CD4-positive, alpha-beta T cell treated with Interleukin-4 for 1 hour (primary cell): ENCODE measurements at places on chromosomes 6 and 20.
A peak's percentile ranks its signal among the peaks of the same experiment; 100 is the strongest.

- DNase-seq: no peak
These were observed 454.3 kb downstream of the PREX1 start for GRCh38 chr20:48373555-48373934.

DNA sequence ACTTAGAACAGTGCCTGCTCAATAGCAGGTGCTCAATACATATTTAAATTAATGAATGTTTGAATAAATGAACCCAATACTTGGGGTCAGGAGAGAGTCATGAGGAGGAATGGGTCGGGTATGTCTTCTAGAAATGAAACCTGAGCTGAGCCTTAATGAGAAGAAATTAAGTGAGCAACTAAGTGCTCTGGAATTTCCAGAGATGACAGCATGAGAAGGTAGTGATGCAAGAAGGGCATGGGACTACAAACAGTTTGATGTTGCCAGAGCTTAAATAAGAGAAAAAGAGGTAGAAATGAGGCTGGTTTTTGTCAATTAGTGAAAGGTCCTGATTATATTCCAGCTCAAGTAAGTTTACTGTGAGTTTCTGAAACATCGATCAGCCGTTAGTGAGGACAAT is 82.9 kb downstream of the PDE10A start:
- DNase-seq: no peak

- DNase-seq: no peak
These were observed 114.8 kb upstream of the CD93 start for GRCh38 chr20:23200914-23201313.

GRCh38 chr6:163698086-163698485 is 283.6 kb downstream of the QKI start:
- DNase-seq: no peak

GRCh38 chr6:118469468-118469867 is 78.6 kb upstream of the PLN start:
- DNase-seq: no peak

GRCh38 chr6:26569433-26569764 is 27.4 kb upstream of the ABT1 start:
- DNase-seq: no peak

- no peak for DNase-seq
These were observed 3.4 kb upstream of the ZNF217 start for GRCh38 chr20:53597030-53597482.

DNA sequence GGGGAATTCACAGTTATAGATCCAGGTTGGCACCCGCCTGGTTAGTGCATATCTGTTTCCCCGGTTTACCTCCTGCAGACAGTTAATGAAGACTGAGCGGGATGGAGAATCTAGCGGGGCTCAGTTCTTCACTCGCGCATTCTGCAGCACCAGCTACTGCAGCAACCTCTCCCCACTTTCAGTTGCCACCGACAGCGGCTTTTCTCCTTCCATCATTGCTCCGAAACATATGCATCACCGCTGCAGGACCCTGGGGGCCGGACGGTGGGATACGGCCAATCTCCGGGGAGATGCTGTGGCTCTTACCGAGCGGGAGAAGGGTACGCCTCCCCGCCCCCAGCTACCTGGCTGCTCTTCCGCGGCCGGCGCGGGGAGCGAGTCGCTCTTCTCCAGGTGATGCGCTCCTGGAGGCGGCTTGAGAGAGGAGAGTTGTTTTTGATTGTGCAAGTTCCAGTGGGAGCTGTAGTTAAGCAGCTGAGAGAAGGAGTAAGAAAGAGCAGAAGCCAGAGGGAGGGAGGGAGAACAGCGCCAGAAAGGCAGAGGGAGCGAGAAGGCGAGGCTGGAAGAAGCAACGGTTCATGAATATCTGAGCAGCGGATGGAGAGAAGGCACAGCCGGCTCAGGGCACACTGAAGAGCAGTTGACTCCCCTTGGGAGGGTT is at the start of gene SGK1:
TSS of gene SGK1 (minus strand) at position 642 of the 661 bp plus-strand sequence. CDS start 652 bp downstream, outside the sequence.
- DNase-seq: peak; percentile 24

GRCh38 chr20:52913650-52914387 is 58.3 kb upstream of the TSHZ2 start:
- no peak for DNase-seq

DNA sequence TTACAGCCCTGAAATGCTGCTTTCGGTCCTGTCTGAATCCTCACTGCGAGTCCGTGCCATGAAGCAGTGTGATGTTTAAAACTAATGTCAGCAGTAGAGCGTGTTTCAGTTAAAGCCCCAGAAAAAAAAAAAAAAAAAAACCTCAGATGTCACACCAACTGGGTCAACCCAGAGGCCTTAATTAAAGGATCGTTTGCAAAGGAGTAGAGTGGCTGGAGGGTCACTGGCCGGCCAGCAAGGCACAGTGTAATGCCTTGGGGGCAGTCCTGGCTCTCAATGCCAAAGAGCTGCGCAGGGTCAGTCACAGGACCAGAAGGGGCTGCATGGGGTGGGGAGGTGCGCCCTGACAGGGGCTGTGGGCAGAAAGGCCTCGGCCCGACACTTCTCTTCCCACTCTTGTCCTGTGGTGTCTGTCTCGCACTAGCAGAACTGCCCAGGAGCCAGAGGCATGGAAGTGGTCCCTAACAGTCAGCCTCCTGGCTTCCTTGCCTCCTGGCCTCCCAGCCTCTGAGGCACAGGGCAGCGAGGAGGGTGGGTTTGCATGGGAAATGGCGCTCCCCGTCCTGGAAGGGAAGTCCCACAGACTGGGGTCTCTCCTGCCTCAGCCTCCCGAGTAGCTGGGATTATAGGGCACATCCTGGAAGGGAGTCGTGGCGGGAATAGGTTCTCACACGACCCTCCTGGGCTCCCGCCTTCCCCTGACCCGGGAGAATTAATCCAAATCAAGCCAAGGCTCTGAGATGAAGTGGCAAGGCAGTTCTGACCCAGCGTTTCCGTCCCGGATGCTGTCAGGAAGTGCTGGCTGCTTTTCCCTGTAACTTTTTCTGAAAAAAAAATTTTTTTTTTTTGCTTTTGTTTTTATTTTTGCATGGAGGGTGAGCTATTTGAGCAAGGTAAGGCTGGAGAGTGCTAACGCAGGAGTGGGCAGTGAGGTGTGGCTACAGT is 53.7 kb upstream of the MPC1 start:
- DNase-seq: no peak

- DNase-seq: no peak
These were observed 10.7 kb upstream of the SERPINB9 start for GRCh38 chr6:2913621-2914317.

GRCh38 chr6:72040111-72040510 is 153.8 kb downstream of the RIMS1 start:
- no peak for DNase-seq

DNA sequence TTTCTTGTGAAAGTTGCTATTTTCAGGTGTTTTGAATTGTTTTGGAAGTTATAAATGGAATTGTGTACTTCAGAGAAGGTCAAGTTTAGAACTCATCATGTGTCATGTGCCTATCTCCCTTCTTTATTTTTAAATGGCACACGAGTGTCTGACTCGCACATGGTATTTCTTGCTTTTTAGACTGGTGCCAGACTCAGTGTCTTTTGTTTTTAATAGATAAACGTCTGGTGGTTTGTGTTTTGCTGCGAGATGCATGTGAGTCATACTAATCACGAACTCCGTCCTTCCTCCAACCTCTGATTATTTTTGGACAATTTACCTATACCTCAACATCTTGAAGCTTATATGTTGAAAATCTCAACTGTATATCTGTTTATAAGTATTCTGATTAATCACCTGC is 292.1 kb downstream of the CDKAL1 start:
- no peak for DNase-seq

DNA sequence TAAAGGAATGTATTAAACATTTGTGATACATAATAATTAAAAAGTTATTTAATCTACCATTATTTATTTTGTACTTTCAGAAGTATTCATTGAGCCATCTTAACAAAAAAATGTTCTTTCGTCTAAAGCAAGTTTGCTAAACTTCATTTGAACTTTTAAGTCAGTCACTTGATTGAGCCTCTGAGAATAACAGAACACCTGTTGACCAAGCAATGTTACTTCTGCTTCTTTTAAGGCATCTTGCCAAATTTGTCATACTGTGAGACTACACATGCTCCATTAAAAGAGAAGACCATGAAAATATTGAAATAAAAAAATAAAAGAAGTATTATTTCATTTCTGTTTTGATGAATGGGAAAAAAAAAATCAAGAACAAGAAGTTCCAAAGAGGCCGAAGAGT is 141.8 kb upstream of the BMP5 start:
- no peak for DNase-seq

- DNase-seq: peak; percentile 75
These were observed 169.3 kb upstream of the ZNF337 start for GRCh38 chr20:25865715-25866656.

DNA sequence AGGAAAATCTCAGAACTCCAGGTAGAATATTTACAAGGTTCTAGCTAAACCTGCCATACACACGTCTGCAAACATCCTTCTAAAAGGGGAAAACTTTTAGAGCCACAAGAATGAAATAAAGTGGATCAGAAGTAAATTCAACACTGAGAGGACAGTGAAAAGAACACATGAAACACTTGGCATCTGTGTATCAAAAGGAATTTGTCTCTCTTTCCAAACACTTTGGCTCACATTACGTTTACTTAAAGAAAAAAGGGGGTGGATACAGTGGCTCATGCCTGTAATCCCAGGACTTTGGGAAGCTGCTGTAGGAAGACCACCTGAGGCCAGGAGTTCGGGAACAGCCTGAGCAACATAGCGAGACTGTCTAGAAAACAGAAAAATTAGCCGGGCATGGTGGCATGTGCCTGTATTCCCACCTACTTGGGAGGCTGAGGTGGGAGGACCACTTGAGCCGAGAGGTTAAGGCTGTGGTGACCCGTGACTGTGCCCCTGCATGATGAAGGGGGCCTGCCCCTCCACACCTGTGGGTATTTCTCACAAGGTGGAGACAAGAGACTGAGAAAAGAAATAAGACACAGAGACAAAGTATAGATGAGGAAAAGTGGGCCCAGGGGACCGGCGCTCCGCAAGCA is 35.4 kb downstream of the NINL start:
- no peak for DNase-seq

DNA sequence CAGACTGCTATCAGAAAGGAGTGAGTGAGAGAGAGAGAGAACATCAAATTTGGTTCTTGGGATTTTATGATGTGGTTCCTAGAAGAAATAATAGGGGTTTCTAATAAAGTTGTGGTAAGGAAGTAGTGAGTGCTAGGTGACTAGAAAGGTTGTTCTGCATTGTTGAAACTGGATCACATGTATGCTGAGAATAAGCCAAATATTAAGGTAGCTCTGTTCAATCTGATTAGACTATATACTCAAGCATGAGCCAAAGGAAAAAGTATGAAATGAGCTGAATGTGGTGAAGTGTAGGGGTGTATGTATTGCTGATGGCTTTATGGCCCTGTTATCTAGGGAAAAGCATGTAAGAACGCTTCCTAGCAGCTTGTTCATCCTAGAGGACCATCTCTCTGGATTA is 63.0 kb upstream of the IMPG1 start:
- DNase-seq: no peak

DNA sequence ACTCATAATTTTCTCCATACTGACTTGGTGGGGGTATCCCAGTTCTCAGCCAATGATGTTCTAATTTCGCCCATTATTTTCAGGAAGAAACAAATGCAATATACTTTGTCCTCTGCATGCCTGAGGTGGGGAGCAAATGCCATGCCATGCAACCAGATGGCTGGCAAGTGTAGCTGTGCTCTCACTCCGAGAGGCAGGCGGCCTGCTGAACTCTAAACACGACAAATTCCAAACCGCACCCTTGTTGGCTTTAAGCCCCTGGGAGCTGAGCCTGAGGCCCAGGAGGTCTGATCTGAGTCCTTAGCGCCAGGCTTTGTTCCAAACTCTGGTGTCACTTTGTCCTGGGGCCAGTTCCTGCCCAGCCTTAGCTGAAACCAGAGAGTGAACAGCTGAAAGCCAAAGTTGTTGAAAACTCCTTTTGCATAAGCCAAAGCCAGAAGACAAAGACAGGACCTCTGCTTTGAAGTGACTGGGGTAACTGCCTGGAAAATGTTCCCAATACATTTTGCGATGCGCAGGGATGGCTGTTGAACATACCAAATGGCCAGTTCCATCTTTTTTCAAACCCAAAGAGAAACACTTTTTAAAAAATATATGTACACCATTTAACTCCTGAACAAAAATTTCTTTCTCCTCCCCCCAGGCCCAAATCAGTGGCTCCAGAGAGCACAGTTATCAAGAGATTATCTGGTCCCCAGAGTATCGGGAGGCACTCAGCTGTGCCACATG is 46.2 kb downstream of the TTI1 start:
- DNase-seq: no peak

GRCh38 chr6:137316626-137317025 is 97.4 kb upstream of the IFNGR1 start:
- DNase-seq: no peak

DNA sequence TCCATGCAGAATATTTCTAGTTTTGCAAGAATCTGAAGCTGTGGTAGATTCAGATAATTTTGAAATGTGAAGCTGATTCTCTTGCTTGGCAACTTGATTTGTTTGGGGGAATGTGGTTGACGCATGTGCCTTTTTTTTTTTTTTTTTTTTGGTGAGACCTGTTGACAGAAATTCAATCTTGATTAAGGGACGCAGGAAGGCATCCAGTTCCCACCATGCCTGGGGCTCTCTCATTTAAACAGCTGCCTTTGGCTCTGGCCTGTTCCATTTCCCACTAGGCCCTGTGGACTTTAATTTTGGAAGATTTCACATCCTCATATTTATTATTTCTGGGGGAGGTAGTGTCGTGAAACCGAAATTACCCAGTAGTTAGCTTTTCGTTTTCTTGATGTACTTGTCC is 8.6 kb downstream of the TPX2 start:
- DNase-seq: no peak

- no peak for DNase-seq
These were observed 43.2 kb upstream of the NOTCH4 start for GRCh38 chr6:32267035-32267434.

DNA sequence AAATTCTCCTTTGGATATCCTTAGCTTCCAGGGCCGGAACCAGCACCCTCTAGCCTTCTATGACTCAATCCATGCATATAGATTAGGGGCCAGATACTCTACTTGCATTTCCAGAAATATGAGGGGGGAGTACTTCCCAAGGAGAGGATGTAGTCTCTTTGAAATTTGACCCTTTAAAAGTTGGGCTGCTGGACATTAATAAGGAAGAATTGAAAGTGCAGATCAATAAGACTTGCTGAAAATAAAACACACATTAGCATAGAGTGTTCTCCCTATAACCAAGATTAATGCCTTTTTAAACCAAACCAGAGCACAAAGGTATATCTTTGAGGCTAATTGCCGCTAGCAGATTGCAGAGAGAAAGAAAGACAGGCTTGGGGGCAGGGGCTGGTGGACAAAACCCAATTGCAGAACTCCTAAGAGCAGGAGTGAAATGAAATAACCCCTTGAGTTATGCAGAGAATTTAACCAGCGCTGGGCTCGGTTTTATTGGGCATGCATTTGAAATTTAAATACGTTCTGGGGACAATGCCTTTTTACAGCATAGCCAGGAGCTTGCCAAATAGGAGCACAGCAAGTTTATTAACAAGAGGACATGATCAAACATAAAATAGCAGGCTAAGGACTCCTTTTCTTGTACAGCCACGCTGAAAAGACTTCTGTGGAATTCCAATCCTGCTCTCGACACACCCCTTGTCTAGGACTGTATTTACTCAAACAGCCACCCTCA is 108.2 kb upstream of the SALL4 start:
- no peak for DNase-seq

GRCh38 chr20:63744158-63744557 is 4.6 kb downstream of the SLC2A4RG start:
- no peak for DNase-seq
